ENCODE measurements at places on chromosomes 7 and 10.

GRCh38 chr10:62853710-62854109, 37.5 kb upstream of the EGR2 start:
- peak; percentile 10 for DNase-seq

GRCh38 chr10:1166101-1166827, 110.1 kb downstream of the WDR37 start:
- DNase-seq: no peak

DNA sequence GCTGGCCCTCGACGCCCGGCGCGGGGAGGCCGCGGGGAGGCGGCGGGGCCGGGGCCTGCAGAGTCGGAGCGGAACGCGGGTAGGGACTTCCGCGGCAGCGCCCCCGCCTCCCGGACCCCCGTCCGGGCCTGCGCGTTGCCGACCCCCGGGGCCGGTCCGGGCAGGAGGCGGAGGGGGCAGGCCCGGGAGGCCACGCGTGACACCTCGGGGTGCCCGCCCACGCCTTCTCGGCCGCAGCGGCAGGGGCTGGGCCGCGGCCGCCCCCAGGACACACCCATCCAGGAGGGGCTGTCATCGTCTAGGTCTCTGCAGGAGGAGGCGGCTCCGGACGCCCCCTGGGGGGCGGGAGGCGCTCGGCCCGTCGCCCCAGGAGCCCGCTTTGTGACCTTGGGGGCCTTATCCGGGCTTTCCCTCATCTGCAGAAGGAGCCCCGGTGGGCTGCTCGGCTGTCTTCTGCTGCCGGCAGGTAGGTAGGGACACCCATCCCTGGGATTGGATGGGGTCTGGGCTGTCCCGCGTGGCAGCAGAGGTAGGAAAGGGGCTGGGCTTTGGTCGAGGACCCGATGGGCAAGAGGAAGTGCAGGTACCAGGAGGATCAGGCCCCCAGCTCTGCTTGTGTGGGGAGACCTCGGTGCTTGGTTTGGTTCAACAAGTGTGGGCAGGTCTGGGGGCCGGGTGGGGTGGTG, 569 bp downstream of the ZNF316 start:
- DNase-seq: peak; percentile 61

- no peak for DNase-seq
Observed at GRCh38 chr7:49344556-49344955, 420.2 kb downstream of the CDC14C start.

DNA sequence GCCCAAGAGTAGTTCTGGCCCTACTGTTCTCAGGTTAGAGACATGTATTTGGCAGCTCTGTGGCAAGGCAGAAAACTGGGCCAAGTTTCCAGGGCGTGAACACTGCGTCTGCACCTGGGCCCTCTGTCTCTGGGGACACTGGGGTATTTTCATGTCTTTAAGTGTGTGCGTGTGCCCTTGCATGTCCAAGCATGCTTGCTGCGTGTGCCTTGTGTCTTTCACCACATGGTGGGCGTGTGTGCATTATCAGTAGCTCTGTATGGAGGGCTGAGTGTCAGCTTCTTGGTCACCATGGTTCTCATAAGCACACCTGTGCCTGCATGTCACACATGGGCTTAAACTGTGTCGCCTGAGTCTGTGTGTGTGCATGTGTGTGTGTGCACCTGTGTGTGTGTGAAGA, 69.3 kb downstream of the HIPK2 start:
- no peak for DNase-seq

- no peak for DNase-seq
Observed at GRCh38 chr7:127940381-127941160, 90.7 kb downstream of the LRRC4 start.

DNA sequence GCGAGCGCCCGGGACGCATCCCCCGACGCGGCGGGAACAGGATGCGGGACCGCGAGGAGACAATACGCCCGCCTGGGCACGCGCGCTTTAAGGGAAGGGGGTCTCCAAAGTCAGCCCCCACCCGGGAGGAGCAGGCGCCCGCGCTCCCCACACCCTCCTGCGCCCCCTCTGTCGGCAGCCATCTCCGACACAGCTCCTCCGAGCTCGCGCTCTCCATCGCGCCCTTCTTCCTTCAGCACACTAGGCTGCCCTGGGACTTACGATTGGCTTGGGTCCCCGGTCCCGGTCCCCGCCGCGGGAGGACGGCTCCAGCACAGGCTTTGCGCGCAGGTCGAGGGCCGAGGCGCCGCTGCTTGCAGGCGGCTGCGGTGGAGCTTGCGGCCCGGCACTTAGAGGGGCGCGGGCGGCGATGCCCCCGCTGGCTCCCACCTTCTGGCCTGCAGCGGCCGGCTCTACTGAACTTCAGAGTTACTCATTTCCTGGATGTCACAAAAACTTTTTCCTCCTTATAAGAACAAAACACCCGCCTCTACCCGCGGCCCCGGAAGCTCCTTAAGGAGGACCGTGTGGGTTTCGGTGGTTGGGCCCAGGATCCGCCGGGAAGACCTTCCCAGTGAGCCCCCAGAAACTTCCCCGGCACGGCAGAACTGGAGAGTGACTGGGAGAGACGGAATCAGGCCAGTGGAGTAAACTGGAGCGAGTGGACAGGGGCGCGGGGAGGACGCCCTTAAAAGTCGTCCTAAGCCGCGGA, at the start of gene ITPRIP:
ITPRIP (minus strand) TSS at position 481 of the 751 bp plus-strand sequence. CDS start 22,414 bp downstream, outside the sequence.
- peak; percentile 68 for DNase-seq

- DNase-seq: no peak
Observed at GRCh38 chr7:139561-140243, 52.7 kb upstream of the FAM20C start.

DNA sequence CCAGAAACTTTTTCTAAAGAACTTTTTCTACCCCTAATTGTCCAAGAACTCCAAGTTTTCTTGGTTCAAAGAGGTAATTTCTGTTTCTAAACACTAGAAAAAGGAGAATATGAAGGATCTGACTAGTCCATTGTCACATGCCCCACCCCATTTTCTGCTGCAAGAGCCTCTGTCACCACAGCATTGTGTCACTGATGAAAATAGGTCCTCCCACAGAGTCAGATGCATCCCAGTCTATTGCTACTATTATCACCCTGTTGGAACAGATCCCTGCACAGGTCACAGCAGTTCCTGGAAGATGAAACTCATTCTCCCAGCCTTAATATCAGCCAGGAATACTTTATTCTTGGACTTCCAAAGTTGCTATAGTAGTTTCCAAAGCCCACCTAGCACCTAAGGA, 7.5 kb upstream of the CFTR start:
- no peak for DNase-seq

- no peak for DNase-seq
Observed at GRCh38 chr10:14365266-14365665, 34.5 kb upstream of the FRMD4A start.

DNA sequence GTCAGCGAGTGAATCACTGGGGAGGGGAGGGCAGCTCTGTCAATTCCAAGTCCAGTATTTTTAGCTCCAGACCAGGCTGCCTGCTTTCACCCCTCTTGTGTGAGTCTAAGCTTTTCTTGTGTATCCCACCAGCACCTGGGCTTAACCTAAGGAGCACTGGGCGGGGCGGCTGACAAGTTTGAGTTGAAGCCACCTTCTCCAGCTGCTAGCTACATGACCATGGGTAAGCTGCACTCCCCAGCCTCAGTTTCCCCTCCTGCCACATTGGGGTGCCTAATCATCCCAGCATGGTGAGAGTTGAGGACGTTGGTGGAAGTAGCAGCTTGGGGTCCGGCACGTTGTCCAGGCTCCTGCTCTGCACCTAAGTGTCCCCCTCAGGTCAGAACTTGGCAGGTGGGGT, 89.8 kb upstream of the PCBD1 start:
- no peak for DNase-seq
